ENCODE measurements at places on chromosomes 2 and 18.
A peak's percentile ranks its signal among the peaks of the same experiment; 100 is the strongest.

DNA sequence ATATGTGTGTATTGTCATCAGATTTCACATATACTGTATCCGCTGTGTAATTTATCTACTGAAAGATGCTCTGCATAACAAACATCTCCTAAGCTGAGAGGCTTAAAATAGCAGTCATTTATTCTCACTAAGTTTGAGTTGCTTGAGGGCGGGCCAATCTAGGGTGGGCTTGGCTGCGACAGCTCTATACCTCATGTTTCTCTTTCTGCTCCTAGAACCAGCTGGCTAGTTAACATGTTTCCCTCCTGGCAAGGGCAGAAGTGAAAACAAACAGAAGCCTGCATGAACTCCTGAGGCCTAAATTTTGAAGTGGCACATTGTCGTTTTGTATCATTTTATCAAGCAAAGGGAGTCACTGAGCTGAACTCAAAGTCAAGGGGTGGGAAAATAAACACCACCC, 585.0 kb upstream of the VRK2 start:
- DNase-seq, result no peak

DNA sequence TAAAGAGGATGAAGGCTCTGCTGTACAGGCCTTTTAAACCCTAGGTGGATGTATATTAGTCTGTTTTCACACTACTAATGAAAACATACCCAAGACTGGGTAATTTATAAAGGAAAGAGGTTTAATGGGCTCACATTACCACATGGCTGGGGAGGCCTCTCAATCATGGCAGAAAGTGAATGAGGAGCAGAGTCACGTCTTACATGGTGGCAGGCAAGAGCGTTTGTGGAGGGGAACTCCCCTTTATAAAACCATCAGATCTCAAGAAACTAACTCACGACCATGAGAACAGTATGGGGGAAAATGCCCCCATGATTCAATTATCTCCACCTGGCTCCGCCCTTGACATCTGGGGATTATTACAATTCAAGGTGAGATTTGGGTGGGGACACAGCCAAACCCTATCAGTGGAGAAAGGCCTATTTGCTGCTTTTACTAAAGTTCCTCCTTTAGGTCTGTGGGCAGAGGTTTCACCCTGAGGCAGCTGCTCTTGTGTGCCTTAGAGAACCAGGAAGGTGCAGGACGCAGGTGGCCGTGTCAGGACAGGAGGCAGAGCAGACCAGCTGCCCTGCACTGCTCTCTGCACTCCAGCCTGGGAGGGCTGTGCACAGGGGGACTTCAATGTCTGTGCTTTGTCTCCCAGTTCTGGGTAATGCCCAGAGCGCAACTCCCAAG, 178.8 kb upstream of the HDAC4 start:
- no peak for DNase-seq

GRCh38 chr2:18169121-18169892, 290.8 kb downstream of the KCNS3 start:
- DNase-seq, result no peak

DNA sequence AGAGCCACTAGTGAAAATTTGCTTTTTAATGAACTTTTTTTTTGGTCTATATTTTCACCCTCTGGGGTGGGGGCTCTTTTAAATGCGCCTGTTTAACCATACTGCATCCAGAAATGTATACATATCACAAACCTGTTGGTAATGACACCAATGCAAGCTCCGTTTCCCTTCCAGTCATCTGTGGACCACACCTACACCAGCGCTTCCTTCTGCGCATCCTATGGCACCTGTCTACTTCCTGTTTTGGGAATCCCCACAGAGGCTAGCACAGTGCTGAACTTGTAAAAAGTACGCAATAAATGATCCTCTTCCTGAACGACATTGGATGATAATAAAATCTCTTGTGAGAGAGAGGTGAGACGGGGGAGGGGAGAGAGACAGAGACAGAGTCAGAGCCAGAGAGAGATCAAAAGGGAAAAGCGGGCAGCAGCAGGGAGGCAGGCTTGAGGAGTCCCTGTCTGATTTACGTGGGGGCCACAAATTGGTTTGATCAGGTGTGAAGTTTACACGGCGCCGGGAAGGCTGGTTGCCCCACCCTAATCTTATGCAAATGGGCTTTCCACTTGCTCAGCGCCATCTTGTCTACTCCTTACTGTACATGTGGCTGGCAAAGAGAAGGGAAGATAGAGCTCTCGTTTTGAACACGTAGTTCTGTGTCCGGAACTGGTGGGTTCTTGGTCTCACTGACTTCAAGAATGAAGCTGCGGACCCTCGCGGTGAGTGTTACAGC, 38.1 kb upstream of the SLC38A11 start:
- DNase-seq, result no peak

DNA sequence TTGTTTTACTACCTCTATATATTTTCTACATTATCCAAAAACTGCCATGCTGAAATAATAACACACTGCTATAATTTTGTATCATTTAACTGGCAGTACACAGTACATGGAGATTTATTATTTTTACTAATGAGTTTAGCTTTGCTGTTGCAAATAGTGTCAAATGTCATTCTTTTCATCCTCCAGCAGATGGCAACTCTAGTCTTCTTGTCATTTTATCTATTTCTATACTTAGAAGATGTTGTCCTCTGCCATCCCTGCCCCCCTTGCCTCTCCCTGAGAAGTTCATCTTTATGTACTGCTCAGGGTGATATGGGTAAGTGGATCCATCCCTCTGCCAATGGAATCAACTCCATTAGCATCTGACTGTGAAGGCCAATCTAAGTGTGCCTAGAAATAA, 21.7 kb upstream of the LRRTM1 start:
- DNase-seq, result peak; percentile 15

DNA sequence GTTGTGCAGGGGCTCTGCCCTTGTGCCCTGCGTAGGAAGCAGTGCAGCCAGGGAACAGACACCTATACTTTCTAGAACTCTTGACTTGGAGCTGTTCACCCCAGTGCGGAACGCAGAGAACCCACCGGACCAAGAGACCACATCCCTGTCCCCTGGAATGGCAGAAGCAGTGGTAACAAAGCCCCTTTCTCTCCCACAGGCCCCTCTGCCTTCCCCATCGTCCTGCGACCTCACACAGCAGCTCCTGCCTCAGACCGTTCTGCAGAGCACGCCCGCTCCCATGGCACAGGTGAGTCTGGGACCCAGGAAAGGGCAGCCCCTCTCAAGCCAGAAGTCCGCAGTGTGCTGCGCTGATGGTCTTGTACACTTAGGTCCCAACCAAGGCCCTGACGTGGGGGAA, 24.6 kb upstream of the RPL31 start:
- DNase-seq, result no peak

DNA sequence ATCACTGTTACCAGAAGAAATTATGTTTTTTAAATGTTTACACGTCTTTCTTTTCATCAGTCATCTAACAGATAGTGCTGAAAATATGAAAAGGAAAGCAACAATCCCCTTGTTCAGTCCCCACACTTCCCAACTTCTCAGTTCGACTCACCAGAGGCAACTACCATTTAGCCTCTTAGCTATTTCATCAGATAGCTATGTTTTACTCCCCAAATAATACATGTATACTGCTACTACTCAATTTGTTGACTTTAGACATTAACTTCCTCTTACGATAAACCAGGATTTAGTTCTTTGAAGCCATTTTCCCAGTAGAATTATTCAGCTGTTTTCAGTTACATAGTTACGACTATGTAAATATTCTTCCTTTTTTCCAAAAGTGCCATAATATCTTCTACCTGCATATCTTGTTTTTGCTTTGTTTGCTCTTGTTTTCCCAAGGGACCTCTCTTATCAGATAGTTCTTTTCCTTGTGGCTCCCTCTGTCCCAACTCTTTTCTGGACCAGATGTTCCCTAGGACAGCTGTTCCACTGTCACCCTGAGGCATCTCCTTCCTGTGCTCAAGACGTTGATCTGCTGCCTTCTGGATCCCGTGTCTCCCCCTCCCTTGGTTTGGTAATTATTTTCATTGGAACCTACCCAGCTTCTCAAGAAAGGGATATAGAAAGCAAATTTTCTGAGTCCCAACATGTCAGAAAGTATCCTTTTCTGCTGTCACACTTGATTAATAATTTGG, 289.3 kb upstream of the TANK start:
- DNase-seq, result no peak

- no peak for DNase-seq
Observed at GRCh38 chr2:34534761-34535160, 935.7 kb upstream of the FAM98A start.

DNA sequence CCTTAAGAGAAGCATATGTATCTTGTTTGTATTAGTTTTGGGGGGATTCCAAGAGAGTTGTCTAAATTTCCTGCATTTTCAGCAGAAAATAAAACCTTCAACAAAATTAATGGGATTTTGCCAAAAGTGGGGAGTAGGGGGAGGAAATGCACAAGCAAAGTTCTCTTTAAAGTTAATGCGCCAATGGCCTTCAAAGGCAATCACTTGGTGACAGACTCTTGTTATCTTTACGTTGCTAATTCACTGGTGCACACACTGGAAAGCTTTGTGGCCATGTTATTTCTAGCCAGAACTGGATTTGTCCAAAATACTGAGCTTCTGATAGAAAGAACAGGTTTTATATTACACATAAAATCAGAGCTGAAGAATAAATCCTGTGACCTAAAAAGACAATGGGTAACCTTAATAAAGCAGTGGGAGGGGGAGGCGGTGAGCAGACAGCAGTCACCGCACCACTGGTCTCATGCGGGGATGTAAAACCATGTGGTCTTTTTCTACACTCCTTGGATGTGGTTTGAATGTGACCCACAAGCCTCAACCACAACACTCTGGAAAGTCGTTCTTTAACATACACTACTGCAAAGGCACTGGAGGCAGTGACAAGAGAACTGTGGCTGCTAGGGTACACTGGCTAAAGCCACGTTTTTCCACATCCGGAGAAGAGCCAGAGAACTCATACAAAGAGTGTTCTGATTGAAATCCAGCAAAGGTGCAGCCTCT, 176.9 kb upstream of the SMAD7 start:
- no peak for DNase-seq

DNA sequence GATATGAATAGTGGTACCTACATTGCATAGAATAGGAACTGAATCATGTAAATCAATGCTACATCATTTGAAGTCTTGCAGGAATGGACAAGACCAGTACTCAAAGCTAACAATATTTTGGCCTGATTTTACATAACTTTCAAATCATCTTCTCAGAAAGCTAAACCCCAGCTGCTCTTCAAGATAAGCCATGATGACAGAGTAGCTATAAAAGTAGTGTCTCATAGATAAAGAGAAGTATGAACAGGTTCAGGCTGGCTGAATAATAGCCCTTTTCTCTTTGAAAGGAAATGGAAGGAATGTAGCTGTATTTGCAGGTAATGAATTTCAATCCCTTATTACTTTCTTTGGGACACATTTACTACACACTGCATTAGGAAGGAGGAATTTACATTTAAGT, 28.2 kb downstream of the TSPYL6 start:
- DNase-seq, result no peak

DNA sequence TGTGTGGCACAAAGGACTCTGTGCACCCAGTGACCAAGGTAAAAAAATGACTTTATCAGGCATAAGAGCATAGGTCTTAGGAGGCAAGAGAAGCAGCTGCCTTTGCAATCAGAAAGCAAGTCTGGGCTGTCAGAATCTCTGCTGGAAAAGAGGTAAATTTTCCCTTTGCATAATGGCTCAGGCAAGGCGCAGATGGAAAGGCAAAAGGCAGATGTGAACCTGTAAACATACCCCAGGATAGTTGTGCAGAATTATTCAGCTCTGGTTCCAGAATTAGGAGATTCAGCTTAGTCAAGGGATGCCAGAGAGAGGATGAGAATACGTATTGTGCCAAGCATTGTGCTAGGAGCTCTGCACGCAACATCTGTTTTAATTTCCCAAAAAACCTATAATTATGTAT, 258.7 kb downstream of the CLIP4 start:
- DNase-seq, result no peak

- DNase-seq, result no peak
Observed at GRCh38 chr2:11858883-11859282, 112.5 kb downstream of the LPIN1 start.

DNA sequence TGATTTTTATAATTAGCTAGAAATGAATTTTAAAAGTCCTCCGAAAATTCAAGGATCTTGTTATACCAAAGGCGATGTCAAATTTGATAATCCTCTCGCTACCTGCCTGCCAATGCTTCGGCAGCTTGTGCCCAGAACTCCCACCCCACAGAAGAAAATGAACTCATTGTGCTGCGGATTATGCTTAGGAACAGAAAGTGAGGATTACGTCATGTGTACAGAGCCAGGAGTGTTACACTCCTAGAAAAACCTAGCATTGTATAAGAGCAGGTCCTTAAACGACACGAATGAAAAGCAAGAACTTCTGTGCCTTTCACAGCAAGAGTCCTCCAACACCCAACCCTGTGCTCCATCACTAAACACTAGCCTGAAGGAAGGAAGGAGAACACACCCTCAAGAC, 168.3 kb downstream of the RNF152 start:
- DNase-seq, result no peak

DNA sequence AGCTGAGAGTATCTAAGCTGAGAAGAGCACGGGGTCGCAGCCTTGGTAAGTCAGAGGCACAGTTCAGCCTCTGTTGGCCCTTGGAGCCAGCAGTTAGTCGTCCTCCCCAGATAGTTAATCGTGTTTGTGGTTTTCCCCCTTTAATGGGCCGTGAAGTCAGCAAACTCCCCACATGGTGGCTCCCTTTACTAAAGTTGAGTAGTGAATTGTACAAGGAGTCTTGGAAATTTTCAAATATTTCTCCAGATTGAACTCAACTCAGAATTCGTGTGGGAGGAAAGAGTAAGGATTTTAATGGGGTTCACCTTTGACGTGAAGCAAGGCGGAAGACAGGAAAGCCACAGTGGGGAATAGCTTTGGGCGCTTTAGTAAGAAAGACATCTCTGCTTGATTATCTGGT, 2.4 kb upstream of the ADCYAP1 start:
- no peak for DNase-seq

DNA sequence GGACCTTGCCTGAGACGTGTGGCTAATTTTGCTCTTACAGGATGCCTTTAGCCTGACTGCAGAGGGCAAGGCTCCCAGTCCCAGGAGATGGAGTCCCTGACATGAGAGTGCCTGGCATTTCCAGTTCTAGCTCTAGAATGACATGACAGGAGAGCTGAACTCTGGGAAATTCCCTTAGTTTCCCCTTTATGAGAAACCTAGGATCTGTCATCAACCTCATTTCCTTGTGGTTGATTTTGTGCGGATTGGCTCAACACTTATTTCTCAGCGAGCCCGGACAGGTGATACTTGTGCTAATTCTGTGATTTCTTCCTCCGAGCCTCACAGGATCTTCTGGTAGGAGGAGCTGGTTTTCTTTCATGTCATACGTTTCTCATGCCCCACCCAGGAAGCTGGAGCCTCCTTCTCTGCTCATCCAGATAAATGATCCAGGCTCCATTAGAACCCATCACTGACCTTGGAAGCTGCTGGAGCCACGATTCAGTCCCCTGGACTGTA, at the start of gene IL36G:
TSS of gene IL36G (plus strand) at position 448 of the 498 bp plus-strand sequence. CDS start 633 bp downstream, outside the sequence.
- DNase-seq, result no peak

DNA sequence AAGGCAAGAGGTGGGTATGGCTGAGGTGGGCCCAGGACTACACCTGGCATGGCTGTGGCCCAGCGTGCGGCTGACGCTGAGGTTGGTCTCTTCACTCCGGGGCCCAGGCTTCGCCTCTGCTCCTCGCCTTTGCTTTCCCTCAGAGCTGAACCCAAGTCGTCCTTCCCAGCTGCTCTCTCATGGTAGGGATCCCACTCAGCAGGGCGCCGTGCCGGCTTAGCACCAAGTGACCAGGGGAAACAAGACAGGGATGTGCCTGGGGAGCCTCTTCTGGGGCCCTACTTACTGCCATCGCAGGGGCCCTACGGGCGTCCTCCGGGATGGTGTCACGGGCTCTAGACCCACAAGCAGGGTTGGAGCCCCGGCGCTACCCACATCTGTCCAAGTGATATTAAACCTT, 138.1 kb upstream of the ALKAL2 start:
- DNase-seq, result no peak

Measured in GM10248 (cell line).